Jurkat, Clone E6-1 (cell line): ENCODE measurements at places on chromosomes 5 and 9.
A peak's percentile ranks its signal among the peaks of the same experiment; 100 is the strongest.

GRCh38 chr5:164741376-164741775 is 1236.0 kb downstream of the MAT2B start:
- no peak for DNase-seq

DNA sequence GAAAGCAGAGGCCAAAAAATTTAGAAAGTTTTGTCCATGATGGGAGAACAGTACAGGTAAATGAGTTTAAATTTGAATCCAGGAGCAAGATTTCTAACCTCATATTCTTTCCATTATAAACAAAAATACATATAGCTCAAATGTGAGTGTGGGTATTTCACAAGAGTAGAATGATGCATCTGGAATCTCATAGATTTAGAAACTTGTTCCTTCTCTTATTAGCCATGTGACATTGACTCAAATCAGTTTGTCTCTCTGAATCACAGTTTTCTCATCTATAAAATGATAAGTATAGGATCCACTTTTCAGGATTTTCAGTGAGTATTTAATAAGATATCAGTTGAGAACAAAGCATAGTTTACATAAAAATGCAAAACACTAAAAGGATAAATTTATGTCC is 436.3 kb upstream of the PAPPA start:
- no peak for DNase-seq

DNA sequence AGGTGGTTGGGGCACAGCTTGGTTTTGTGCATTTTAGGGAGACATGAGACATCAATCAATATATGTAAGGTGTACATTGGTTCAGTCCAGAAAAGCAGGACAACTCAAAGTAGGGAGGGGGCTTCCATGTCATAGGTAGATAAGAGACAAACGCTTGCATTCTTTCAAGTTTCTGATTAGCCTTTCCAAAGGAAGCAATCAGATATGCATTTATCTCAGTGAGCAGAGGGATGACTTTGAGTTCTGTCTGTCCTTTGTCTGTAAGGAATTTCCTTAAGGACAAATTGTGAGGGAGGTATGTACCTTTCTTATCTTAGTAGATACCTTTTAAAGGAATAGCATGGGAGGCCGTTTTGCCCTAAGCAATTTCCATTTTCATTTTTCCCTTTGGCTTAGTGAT is 63.3 kb downstream of the COL15A1 start:
- no peak for DNase-seq

DNA sequence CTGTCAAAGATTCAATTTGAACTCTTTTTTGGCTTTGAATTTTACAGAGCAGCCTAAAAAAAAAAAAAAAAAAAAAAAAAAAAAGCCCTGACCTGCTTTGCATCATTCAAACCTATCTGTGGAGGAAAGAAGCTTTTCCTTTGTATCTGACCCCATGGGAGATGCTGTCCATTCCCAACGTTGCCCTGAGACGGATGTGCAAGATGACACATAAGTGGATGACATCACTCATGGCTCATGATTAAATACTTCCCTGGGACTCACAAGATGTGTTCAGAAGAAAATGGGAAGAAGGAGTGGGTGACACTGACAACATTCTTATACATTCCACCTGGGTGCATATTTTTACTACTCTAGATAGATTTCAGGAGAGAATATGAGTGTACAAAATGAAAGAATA is 245.7 kb upstream of the ELAVL2 start:
- no peak for DNase-seq

DNA sequence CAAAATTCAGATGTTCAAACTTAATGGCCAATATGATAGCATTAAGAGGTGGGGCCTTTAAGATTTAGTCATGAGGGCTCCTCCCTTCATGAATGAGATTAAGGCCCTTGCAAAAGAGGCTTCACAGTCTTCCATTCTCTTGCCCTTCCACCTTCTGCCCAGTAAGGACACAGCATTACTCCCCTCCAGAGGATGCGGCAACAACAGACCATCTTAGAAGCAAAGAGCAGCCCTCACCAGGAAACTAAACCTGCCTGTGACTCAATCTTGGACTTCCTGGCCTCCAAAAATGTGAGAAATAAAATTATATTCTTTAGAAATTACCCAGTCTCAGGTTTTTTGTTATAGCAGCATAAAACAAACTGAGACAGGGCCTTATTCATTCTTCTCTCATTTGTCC is 8.2 kb downstream of the AP3B1 start:
- DNase-seq = no peak

DNA sequence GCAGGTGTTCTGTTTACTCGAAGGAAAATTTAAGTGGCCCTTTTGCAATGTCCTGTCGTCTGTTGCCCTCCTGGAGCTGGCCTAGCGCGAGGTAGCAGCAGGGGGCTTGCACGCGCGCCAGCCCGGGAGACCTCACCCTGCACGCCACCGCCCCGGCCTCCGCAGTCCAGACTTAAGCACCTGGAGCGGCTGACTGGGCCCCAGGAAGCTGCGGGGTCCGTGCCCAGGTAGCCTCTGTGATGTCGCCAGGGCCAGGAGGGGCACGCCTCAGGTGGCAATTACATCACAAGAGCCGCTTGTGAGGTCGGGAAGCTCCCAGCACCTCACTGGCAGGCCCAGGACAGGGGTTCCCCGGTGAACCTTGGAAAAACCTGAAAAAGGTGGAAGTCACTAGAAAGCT is at the start of gene SAXO1:
Gene SAXO1 (minus strand): TSS at position 195 of the 400 bp plus-strand sequence. CDS start 301 bp downstream, outside the sequence.
- DNase-seq = no peak

DNA sequence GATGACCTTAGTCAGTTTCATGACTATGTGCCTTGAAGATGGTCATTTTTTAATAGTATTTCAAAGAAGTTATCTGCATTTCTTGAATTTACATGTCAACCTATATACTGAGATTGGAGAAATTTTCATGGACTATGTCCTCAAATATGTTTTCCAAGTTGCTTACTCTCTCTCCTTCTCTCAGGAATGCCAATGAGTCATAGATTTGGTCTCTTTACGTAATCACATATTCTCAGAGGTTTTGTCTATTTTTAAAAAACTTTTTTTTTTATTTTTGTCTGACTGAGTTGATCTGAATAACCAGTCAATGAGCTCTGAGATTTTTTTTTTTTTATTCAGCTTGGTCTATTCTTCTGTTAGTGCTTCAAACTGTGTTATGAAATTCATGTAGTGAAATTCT is 374.7 kb upstream of the GRIN3A start:
- no peak for DNase-seq

- no peak for DNase-seq
Measured at GRCh38 chr5:91770400-91770799, 387.3 kb upstream of the ARRDC3 start.

DNA sequence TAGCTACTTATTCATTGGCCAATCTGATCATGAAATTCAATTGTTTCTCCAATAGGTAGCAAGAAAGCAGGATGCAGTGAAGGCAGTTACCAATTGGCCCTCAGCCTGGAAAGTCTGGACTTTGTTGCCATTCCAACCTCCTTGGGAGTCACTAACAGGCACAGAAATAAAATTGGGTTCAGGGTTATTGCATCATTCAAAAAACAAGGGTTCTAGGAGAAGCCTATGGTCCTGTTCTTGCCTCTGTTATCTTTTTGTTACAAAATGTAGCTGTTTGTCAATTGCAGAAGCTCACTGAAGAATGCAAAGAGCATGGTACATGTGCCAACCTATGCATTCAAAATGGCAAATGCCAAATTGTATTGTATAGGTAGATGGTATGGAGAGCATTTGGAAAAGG is 51.0 kb upstream of the CCNG1 start:
- DNase-seq = no peak

DNA sequence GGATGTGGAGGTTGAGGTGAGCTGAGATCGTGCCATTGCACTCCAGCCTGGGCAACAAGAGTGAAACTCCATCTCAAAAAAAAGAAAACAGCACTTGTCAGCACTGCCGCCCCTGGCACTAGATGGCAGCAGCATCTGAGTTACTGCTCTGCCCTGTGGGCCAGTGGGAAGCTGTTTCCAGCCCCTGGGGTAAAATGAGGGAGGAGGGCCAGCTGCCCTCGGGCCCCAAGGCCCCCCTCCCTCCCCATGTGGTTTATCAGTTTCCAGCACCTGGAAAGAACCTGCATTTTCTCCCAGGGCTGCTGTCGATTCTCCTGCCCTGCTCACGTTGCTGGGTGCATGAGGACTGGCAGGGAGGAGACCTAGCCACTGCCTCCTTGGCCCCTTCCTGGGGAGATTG is 13.2 kb upstream of the CEL start:
- no peak for DNase-seq

DNA sequence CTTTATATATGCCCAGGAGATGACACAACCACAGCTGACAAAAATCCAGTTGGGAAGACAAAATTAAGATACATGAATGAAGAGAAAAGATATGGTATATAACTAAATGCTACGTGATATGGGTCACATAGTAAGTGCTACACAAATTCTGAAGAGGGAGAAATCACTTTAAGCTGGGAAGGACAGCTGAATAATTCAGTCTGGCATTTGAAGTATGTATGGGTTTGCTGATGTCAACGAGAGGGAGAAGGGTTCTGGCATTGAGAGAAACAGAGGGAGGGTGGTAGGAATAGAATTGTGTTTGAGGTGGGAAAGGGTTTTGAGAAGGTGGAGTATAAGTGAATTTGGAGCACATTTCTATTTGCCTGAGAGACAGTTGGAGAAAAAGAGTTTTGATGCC is 6.7 kb upstream of the SLIT3 start:
- DNase-seq = no peak

GRCh38 chr5:55027595-55027994 is 3.5 kb downstream of the GZMK start:
- peak; percentile 83 for DNase-seq

- DNase-seq = no peak
Measured at GRCh38 chr5:139966856-139967255, 76.2 kb downstream of the NRG2 start.

GRCh38 chr5:159854916-159855315 is 61.4 kb upstream of the ADRA1B start:
- no peak for DNase-seq

DNA sequence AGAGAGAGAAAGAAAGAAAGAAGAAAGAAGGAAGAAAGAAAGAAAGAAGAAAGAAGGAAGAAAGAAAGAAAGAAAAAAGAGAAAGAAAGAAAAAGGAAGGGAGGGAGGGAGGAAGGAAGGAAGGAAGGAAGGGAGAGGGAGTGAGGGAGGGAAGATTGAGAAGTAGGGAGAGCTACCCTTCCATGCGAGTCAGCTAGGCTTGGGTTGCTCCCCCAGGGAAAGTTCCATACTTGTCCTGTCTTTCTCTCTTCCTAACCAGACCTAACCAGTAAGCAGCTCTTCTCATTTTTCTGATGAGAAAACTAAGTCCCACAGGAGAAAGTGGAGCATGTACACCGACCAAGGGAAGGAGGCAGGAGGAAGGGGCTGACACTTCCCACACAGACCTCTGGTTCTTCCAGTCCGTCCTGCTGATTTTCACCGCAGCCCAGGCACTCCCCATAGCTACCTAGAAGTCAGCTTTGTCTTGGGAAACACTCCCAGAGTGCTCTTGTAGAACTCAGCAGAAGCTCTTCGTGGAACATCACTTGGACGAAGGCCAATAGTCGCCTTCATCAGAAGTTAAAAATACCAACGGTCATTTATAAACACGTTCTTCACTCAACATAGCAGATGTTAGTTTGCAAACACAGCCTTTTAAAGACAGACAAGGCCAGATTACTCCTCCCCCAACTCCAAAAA is 29.0 kb upstream of the ENTREP1 start:
- no peak for DNase-seq

DNA sequence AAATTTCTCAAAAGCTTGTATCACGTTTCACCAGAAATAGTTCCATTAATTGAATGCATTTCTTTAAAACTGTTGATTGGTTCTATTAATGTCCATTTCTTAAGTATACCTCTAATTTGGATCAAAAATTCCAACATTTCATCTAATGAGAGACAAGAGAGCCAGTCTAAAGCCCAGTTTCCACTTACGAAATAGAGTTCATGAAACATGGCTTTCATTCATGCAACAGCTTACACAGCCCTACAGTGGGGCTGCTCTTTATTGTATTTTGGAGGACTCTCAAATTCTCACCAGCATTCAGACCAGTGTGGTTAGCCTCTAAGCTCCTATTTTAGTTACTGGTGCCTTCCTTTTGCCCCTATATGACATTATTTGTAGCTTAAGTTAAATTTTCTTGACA is 566.9 kb upstream of the RGMB start:
- DNase-seq = no peak

DNA sequence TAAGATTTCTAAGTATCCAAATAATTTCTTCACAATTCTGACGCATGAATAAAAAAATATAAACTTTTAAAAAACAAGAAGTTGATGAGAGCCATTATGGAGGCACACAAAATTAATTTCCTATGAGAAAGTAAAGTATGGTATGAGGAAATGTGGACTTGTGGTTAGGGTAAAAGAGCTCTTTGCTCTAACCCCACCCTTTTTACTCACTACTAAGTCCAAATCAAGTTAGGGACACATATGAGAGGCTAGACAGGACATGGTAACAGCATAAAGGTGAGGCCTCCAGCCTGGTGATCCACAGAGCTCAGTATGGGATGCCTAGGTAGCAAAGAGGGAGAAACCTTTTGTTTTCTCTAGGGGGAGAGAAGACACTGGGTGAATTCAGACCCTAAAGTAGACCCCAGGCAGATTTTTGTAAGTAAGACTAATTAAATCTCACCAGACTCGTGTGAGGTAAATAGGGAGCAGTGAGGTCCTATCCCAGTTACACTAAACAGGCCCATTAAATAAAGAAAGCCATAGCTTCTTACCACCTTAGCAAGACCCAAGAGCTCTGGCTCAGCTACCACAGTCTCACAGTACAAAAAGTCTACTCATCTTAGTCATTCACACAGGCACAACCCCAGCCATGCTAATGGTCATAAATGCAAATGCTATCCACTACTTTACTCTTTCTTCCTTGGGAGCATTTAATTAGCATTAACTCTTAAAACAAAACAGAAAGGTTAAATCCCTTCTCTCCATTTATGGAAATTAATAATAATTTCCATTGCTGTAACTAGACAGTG is 42.6 kb downstream of the MLLT3 start:
- DNase-seq = no peak

GRCh38 chr9:95370064-95370463 is 52.6 kb upstream of the FANCC start:
- no peak for DNase-seq
